ENCODE measurements at places on chromosomes 16 and 17. TPM values are rescaled to one million over a fixed set of nuclear protein-coding genes. Genes with fewer than 3 reads are reported as not detected.

DNA sequence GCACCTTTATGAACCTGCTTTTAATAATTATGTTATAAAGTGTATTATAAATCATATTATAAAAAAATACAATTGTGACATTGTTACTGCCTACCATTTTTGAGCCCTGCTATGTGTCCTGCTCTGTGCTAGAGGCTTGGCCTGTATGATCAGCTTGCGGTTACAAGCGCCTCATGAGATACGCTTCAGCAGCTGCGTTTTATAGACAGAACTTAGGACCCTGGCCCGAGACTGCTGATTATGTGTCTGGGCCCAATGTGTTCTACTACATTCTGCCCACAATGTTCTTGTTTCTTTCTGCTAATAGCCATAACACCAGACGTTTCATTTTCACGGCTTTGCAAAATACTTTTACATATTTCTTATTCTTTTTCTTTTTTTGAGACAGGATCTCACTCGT is 395.8 kb downstream of the SLC39A11 start:
- DNase-seq: no peak

DNA sequence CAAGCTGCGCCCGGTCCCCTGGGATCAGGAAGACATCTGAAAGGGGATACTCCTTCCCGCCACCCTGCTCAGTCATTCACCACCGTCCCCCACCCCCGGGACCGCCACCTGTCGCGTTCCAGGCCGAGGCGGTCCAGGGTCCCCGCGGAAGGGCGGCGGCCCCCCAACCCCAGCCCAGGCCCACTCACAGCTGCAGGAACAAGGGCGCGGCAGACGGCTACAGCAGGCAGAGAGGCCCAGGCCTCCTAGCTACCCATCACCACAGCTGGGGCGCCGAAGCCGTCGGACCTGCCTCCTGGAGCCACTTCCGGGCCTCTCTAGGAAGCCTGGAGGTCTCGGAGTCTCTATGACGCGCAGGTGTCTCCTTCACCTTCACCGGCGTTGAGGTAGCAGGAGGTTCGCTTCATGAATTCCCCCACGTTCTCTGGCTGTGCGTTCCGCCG is at the start of gene SDR42E1:
TSS of gene SDR42E1 (minus strand) at position 272 of the 443 bp plus-strand sequence. CDS start 10,612 bp downstream, outside the sequence.
- no peak for DNase-seq

- no peak for DNase-seq
Measured at GRCh38 chr17:81870131-81870980, 781 bp downstream of the ARHGDIA start.

GRCh38 chr16:11273721-11274324 is 394 bp upstream of the PRM3 start:
- DNase-seq: no peak

- DNase-seq: no peak
Measured at GRCh38 chr16:69865701-69866100, 85.4 kb upstream of the CLEC18A start.

GRCh38 chr16:20763461-20764232 is at the start of gene ACSM3:
TSS of gene ACSM3 (plus strand) at chr16:20764014. CDS start at chr16:20770035, 6,021 bp downstream.
- DNase-seq: peak; percentile 77

- no peak for DNase-seq
Measured at GRCh38 chr17:72507370-72507769, 386.6 kb downstream of the SOX9 start.

DNA sequence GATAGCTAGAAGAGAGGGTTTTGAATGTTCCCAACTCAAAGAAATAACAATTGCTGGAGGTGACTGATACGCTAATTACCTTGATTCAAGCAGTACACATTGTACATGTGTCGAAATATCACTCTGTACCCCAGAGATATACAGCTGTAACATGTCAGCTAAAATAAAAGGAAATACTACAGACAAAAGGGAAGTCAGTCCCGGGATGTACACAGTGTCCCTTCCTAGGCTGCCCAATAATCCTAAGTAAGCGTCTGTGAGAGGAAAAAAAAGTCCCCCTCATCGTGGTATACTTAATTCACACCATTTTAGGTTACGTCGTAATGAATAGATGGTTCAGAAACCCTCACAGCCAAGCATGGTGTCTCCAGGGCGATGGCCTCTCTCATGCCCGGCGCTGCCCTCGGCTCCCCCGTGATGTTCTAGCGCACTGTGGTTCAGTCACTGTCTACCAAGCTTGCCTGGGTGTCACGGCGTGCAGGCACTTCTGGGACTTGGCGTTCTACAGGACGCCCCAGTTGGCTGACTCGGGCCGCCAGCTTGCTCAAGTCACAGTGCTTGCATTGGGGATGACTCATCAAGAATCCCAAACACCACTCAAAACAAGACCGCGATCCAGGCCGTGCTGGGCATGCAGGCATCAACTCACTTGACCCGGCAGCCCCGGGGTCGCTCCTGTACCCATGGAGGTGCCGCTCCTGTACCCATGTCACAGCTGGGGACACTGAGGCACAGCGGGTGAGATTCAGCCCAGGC is 27.6 kb downstream of the CCDC40 start:
- DNase-seq: no peak

DNA sequence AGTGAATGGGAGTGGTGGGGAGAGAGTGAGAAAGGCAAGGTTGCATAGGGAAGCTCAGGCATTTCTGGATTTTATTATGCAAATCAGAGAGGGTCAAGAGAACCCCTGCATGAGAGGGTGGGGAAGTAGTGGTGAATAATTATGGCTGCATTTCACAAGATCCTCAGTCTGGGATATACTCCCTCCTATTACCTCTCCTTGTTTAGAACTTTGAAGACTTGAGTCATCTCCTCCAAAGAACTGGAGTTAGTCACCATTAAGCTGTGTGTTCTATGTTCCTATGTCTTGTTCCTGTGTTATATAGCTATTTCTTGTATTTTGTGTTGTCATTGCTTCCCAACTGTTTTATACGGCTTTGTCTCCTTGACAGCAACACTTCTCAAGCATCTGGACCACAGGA is 18.4 kb downstream of the SOX9 start:
- no peak for DNase-seq

DNA sequence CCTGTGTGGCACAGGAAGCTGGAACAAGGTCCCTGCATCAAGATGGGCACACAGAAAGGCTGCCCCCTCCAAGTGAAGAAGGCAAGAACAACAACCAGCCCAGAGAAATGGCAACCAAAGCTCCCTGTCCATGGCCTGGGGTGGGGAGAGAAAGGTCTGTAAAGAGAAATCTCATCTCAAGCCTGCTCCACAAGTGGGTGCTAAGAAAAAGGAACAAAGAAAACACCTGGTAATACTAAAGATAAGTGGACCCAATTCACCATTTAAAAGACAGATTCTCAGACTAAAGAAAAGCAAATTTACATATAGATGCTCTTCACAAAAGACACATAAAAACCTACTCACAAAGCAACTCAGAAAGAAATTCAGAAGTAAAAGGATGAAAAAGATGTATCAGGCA is 107.4 kb downstream of the PARN start:
- no peak for DNase-seq

- no peak for DNase-seq
Measured at GRCh38 chr17:77688369-77688768, 270.1 kb upstream of the TNRC6C start.

- DNase-seq: peak; percentile 79
Measured at GRCh38 chr16:50683689-50684374, 2.7 kb upstream of the SNX20 start.

- peak; percentile 79 for DNase-seq
Measured at GRCh38 chr17:37107406-37108083, 158.8 kb downstream of the AATF start.

DNA sequence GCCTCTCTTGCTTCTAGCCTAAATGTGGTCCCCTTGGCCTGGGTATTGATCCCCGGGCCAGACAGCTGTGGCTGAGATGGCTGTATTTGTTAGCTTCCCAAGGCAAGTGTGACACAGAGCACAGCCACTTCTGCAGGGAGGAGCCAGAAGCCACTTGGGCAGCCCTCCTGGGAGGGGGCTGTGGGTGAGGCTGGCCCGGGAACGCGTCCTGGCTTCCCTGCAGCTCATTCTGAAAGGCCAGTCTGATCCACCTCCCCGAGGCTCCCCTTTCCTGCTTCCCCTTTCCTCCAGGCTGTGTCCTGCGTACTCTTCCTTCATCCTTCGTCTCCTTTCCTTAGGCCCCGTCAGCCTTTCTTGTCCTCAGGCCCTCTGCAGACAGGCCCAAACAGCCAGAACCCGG is 8.0 kb downstream of the SERPINF2 start:
- DNase-seq: no peak

- DNase-seq: no peak
Measured at GRCh38 chr17:21285164-21286065, 904 bp downstream of the MAP2K3 start.

- no peak for DNase-seq
Measured at GRCh38 chr16:86241681-86242080, 268.6 kb upstream of the FOXF1 start.

Gene TNRC6A
- 35.6 TPM for total RNA-seq

Gene CLDN7
- total RNA-seq: 0.75 TPM

Gene KRTAP16-1
- total RNA-seq: not detected

Gene SMIM5
- total RNA-seq: 1.7 TPM

Gene DBNDD1
- total RNA-seq: 3.0 TPM

Gene SRCIN1
- 6.2 TPM for total RNA-seq

Gene SYT17
- total RNA-seq: 0.81 TPM

Gene TEKT5
- 0.22 TPM for total RNA-seq

Gene KRT39
- total RNA-seq: not detected

Gene HOXB6
- 0.92 TPM for total RNA-seq

Gene ASPA
- 0.94 TPM for total RNA-seq

Gene NLGN2
- 11.0 TPM for total RNA-seq

Gene EFCAB13
- 3.0 TPM for total RNA-seq

Gene MYLK3
- 150 TPM for total RNA-seq

Gene OR4D2
- not detected for total RNA-seq
